Central memory CD4-positive, alpha-beta T cell (primary cell): ENCODE measurements at places on chromosomes 7 and 10.

DNA sequence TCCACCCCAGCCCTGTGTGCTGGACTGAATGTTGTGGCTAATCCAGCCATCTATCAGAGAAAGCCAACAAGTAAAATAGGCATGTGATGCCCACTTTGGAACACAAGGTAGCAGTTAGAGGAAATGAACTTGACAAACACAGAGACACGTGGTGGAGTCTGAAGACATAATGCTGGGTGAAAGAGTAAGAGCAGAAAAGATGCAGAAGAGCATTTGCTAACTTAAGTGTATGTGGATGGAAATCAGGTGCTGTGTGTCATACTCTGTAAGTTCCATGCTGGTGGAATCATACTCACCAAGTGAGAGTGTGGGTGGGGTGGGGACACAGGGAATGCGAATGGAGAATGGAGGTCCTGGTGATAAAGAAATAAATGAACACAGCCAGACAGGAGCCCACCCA, 22.8 kb downstream of the WDFY4 start:
- no peak for DNase-seq

GRCh38 chr10:129114588-129114987, 352.5 kb upstream of the MGMT start:
- no peak for DNase-seq

DNA sequence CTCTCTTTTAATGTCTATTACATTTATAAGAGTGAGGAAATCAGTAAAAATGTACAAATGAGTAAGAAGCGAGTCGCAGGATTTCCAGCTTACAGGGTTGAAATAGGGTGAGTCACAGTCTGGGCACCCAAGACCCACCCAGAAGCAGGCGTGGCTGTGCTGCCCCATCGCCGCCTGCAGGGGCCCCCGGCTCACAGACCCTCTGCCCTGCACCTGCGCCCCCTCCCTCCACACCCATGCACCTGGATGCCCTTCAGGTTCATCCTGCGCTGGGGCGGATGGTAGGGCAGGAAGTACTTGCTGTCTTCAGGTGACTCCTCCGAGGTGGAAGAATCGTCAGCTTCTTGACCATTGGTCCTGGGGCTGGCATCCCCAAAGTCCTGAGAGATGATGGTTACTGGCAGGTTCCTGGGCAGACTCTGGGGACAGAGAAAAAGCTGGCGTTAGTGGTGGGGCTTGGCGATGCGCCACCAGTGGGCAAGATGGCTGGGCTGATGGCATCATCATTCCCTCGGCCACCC, 90.2 kb upstream of the GNA12 start:
- DNase-seq, result no peak

DNA sequence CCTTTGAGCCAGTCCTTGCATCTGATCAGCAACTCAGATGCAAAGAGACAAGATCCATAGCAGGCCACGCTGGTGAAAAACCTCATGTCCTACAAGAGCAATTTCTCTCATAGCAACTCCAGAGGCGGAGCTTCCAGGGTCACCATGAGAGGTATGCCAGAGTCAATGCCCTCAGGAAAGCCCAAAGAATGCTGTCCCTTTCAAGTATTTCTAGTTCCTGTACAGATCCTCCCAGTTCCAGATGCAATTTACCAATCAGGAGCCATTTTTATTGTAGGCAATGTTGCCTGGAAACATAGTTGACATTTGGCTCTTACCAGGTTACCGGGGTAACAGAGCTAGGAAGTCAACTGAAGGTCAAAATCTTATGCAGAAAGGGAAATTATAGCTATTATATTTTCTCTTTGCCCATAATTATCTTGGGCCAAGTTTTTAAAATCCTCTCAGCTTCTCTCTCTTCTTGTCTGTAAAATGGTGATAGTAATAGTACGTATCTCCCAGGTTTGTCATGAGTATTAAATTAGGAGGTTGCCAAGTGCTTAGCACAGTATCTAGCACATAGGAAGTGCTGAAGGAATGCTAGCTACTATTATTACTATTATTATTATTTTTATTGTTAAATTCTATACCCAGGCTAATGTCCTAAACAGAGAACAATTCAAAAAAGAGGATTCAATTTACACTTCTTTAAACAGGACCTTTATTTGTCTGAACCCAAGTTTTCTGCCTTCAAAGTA, 46.3 kb upstream of the TM9SF3 start:
- DNase-seq, result no peak

DNA sequence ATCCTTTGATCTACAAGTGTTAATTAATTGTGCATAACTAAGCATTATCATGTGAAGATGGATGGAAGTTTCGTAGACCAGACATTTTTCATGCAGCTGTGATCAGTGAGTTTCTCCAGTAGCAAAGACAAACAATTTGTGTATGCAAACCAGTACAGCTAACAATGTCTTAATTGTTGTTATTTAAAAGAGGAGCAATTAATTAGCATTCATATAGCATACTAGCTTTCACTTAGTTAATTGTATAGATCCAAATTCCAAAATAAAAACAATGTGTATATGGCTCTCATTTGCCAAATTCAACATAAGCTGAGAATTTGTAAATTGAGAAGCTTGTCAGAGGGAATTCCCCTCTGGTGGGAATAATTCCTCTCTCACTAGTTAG, 22.6 kb upstream of the PRKCQ start:
- no peak for DNase-seq

DNA sequence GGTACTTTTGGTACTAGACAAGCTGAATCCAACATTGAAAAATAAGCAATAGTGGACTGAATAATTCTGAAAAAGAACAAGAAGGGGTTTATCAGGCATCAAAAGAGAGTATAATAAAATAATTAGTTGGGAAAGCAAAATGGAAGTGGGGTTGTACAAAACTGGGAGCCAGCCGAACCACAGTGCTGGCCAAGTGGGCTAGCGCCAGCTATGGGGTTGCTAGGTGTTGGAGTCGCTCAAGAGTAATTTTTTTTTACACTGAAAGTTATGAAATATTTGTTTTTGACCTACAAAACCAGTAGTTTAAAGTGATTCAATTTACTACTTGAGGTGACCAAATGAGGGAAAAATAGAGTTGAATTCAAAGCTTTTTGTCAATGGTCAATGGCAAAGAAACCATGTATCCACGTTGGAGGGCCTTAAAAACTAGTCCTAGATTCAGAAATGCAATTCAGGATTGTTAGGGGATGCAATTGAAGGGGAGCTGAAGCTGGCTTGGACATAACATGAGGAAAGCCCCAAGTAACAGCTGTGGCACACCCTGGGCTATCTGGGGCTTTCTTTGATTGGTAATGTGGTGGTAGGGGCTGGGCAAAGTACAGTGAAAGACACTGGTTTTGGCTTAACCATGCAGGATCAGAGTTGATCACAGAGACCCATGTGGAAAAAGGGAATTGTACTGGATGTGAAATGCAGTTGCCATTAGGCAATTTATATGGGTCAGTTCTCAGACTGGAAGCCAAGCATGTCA, 28.3 kb upstream of the MSMB start:
- no peak for DNase-seq

GRCh38 chr7:26813432-26813831, 51.0 kb downstream of the SKAP2 start:
- DNase-seq, result no peak
